ENCODE measurements at places on chromosomes 5 and 9.
A peak's percentile ranks its signal among the peaks of the same experiment; 100 is the strongest.

DNA sequence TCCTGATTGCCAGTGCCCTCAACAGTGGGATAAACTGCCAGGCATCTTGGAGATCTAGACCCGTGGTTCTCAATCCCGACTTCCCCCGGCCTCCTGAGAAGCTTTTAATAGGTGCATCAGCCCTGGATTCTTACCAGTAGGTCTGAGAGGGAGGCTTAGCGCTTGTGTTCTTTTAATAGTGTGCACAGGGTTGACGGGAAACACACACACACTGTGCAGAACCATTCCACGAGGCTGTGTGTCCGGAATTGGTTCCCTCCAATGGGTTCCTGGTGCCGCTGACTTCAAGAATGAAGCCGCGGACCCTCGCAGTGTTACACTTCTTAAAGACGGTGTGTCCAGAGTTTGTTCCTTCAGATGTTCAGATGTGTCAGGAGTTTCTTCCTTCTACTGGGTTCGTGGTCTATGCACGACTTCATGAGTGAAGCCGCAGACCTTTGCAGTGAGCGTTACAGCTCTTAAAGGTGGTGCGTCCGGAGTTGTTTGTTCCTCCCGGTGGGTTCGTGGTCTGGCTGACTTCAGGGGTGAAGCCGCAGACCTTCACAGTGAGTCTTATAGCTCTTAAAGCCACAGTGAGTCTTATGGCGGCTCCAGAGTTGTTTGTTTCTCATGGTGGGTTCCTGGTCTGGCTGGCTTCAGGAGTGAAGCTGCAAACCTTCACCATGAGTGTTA lies 46.6 kb upstream of the PRSS3 start:
- DNase-seq = no peak

- peak; percentile 69 for DNase-seq
These were observed 16.7 kb downstream of the IFNB1 start for GRCh38 chr9:21060919-21061561.

- no peak for DNase-seq
These were observed 328.8 kb downstream of the PRELID2 start for GRCh38 chr5:145506185-145506850.

- DNase-seq = peak; percentile 18
These were observed 385.5 kb downstream of the ADGRV1 start for GRCh38 chr5:90944116-90944515.

- DNase-seq = no peak
These were observed 483.9 kb upstream of the KLF4 start for GRCh38 chr9:107973451-107973850.

GRCh38 chr9:110183208-110184145 lies 24.5 kb downstream of the C9orf152 start:
- DNase-seq = peak; percentile 71

DNA sequence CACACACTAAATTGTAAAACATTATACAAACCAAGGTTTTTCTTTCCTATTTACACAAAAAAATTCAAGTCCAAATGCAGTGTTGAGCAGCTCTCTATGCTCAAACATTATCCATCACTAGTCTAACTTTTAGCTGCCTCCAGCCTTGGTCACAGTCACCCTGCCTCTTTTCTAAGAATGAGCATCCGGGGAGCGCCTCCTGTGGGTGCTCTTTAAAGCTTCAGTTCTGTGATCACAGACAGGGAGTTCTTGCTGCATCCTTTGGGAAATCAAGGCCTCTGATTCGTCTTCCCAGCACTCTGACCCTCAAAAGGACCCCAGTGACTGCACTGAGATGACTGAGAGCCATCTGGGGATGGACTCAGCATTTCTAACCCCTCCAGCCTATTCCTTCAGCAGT lies 289.6 kb downstream of the SEC61B start:
- no peak for DNase-seq

GRCh38 chr9:83972286-83972685 lies 7.7 kb downstream of the HNRNPK start:
- no peak for DNase-seq

- DNase-seq = no peak
These were observed 20.7 kb upstream of the FAM13B start for GRCh38 chr5:138053554-138053953.

- DNase-seq = no peak
These were observed 35.2 kb downstream of the CRB2 start for GRCh38 chr9:123391233-123391632.

DNA sequence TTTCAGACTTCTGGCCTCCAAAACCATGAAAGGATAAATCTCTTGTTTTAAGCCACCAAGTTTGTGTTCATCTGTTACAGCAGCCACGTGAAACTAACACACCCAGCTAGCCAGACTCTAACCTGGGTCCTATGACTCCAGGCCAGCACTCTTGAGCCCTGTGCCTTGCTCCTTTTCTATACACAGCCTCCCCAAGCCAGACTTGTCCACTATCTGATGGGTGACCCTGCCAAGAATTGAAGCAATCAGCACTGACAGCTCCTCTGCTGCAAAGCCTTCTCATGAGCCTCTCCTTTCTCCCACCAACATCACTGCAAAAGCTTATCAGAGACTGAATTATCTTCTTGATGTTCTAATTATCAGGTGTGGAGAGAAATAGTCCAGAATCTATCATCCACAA lies 41.4 kb downstream of the SIL1 start:
- no peak for DNase-seq

DNA sequence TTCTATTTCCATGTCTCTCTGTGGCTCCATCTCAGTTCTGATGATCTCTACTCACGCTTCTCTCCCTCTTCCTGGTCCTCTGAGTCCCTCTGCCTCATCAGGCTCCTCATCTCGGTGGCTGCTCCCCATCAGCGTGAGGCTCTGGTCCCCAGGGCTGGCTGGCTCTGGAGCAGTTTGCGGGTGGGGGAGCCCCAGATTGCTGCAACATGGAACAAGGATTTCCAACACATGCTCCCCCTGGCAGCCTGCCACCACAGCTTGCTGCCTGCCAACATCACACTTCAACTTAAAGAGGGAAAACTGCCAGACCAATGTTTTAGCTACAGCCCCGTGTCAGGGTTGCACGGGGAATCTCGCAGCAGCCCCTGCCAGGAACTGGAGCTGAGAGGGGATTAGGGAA lies 77.2 kb upstream of the NEK6 start:
- peak; percentile 44 for DNase-seq

DNA sequence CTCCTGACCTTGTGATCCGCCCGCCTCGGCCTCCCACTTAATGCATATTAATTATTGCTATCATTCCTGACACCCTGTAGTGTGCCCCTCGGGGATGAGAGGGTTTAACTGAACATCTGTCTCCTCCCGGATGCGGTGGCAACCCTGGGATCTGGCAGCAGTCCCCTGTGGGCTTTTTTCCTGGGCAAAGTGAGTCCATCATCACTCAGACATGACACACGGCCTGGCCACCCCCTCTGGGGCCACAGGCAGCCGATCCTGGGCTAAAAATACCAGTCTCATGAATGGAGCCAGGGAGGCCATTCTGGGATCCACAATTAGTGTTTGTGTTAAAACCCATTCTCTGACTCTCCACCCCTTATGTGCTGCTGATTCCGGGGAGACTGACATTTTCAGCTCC lies 161.2 kb downstream of the RGS3 start:
- DNase-seq = peak; percentile 75

DNA sequence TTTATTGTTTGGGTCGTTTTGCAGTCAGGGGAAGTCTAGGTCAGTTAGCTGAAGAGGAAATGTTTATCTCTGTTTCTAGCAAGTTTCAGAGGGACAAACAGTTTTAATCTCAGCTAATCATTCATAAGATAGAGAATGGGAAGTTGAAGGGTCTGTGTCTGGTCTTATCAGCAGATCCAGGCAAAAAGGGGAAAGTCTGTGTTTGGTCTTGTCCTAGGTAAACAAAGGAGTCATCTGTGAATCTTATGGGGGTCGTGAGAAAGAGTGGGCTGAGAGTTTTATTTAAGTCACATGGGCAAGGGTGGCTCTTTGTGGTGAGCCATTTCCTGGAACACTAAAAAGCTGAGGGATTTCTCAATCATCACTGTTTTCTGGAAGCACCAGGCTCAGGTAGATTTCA lies 5.6 kb upstream of the SNCAIP start:
- no peak for DNase-seq

- no peak for DNase-seq
These were observed 649.4 kb downstream of the CCDC171 start for GRCh38 chr9:16202221-16202620.

DNA sequence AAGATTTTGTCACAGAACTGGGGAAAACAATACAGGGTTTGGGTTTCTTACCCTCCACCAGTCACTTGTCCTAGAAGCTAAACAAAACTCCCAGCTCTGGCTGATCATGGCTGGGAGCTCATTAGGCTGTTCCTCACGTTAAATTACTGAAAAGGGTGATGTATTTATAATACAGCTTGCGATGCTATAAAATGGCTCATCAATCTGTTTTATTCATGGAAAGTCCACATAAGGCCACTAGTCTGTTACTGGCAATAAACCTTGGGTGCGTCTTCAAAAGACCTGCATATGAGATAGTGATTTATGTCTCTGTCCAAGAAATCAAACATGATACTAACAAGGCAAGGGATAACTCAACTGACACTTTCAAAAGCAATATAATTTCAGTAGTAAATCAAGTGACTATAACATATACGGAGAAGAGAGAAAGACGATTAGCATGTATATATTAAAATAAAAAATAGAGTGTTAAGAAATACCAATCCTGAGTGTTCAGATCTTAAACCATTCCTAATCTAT lies 219.0 kb downstream of the BNC2 start:
- no peak for DNase-seq

GRCh38 chr5:174314261-174314660 lies 268.8 kb downstream of the NSG2 start:
- DNase-seq = no peak

DNA sequence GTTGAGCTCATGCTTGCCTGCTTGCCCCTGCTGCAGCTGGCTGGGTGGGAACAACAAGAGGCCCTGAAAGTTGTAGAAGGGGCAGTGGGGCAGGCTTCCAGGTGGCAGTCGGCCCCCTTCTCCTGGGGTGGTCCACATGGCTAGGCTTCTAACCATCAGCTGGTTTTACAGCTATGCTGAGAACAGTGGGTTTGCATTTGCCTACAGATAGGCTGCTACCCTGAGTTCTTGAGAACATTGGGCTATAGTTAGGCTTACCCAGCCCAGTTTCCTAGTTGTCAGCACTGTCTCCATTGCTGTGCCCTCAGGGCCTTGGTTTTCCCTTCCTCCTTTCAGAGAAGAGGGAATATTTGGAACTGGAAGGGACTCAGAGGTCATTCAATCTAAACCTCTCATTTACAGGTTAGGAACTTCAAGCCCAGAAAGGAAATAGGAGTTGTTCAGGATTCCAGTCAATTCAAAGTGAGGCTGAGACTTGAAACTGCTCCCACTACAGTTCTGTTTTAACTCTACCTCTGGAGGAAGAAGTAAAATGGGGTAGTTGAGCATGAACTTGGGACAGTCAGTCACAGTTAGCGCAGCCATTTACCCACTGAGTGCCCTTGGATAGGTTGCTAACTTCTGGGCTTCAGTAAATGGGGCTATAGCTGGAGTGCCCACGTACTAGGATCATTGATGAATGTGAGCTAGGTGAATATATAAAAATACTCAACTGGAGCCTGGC lies 11.5 kb downstream of the LARP1 start:
- DNase-seq = no peak

DNA sequence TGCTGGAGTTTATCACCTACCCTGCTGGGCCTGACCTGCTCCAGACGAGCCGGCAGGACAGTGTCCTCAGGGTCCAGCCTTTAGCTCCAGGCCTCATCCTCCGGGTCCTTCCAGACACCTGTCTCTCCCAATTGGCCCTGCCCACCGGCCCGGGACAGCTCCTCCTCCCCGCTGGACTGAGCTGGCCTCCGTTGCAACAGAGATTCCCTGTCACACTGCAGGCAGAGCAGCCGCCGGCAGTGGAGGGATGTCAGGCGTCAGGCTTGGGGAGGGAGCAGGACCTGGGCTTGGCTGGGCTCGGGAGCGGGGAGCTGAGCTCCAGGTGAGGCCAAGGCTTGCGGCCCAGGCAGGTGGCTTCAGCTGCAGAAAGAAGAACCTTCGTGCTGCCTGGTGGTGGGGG lies 1.7 kb downstream of the KCNT1 start:
- DNase-seq = no peak

GRCh38 chr5:122259995-122260394 lies 52.0 kb upstream of the SNCAIP start:
- peak; percentile 80 for DNase-seq

GRCh38 chr5:72140711-72141110 lies 33.4 kb downstream of the MAP1B start:
- peak; percentile 49 for DNase-seq

DNA sequence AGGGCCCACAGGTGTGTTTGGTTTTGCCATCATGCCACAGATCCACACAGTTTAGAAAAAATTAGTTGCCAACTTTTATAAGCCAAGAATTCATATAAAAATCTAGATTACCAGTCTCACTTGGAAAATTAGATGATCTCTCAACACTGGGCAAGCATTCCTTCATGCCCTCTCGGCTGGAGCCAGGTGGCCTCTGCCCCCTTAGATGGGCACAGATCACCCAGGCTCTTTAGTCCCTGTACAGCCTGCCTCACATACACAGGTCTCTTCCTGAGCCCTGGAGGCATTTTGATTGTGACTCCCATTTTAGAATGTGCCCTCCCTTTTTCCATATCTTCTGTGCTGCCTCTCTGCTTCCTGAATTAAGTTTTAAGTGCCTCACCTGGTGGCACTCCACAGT lies 20.0 kb downstream of the ACO1 start:
- DNase-seq = no peak

DNA sequence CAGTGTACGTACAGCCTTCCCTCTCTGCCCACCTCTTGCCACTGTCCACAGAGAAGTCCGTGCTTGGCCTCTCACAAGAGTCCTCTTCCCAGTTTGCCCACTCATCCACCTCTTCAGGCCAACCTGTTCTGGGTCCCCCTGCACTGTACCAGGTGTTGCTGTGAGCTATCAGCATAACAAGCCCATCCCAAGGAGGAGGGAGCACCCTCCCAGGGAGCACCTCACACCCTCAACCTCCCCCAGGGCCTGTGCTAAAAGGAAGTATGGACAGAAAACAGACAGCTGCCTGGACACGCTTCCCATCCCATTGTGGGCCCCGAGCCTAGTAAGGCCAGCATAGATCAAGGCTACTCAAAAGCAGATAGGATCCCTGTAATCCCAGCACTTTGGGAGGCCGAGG lies 114.2 kb upstream of the ICE1 start:
- no peak for DNase-seq

GRCh38 chr5:143222287-143223231 lies 180.9 kb downstream of the NR3C1 start:
- peak; percentile 45 for DNase-seq

DNA sequence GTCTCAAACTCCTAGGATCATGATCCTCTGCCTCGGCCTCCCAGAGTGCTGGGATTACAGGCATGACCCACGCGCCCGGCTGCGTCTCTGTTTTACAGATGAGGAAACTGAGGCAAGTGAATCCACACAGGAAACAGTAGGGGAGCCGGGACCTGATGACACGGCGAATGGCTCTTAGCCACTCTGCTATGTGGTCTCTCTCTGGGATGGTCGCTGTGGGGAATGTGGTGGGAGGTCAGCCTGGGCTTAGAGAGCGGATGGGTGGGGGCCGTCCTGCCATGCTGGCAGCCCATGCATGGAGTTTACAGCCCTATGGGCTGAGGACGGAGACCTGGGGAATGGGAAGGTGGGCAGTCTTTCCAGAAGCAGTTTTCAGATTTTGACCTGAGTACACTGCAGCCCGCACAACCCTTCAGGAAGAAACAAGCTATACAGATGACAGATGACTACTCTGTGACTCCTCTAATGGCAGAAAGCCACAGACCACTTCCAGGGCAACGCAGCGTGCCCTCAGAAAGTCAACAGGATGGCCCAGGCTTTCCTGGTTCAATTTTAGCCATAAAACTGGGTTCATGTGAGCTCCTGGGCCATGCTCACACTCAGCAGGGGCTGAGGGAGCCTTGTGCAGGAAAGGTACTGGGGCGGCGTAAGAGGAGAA lies 136.1 kb upstream of the RAPGEF1 start:
- DNase-seq = peak; percentile 42

- no peak for DNase-seq
These were observed 407.4 kb upstream of the IZUMO3 start for GRCh38 chr9:24953070-24953469.

Measured in fibroblast of skin of right biceps (primary cell).